GM19239 (cell line): ENCODE measurements at places on chromosomes 3 and 15.

DNA sequence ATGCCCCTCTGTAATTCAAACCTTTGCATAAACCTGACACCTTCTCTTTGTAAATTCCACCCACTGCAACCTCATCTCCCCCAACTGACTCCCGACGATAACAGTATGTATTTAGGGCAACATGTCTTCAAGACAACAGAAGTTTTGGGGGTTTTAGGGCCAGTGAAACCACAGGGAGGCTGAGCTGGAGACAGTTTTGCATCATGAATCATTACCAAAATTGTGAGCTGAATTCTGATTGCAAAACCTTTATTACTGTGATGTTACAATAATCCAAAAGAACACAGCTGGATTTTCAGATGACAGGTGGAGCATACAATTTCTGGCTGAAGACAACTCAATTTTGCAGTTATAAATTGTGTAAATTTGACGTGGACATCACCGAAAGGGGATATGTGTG lies 281.3 kb upstream of the TTC14 start:
- no peak for DNase-seq

GRCh38 chr3:194723846-194724618 lies 38.3 kb downstream of the FAM43A start:
- no peak for DNase-seq

DNA sequence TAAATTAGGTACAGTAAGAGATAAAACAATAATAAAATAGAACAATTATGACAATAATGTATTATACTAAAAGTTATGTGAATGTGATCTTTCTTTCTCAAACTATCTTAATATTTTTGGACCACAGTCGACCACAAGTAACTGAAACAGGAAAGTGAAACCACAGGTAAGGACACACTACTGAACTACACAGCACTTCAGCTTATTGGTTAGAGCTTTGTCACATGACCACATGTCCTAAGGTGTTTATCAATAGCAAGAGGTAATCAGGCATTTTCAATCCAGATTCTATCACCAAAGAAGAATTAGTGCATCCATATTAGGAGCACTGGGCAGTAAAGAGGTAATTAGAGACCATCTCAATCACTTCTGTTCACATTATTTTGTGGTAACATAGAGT lies 392.8 kb downstream of the RSL24D1 start:
- DNase-seq, result no peak

DNA sequence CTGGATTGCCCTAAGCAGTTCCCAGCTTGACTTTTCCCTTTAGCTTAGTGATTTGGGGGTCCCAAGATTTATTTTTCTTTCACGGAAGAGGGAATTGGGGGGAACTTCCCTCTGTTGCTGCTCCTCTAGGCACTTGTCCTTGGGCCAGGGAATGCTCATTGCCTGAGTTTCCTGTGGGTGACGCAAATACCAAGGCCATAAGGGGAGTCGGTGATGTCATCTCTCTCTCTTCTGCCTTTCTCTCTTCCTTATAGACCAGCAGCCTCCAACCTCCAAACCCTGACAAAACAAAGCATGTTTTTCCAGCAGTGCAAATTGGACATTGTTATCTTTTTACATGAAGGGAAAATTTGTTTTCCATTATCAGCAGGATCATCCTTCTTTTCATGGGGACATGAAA lies 120.2 kb downstream of the ITPR1 start:
- DNase-seq, result no peak

DNA sequence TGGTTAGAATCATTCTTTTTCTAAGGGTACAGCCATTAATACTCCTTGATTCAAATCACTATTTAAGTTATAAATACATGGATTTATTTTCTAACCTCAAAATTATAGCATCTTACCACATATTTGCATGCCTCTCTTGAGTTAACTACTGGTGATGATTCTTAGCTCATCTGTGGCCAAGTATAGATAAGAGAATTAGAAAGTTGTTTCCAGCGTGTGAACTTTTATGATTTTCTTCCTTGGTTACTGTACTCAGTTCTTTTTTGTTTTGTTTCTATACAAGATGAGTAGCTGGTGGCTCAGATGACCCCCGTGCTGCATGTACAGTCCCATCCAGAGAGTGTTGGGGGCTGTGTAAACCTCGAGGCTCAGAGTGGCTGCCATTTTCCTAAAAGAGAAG lies 124.6 kb downstream of the IGF1R start:
- DNase-seq, result no peak

DNA sequence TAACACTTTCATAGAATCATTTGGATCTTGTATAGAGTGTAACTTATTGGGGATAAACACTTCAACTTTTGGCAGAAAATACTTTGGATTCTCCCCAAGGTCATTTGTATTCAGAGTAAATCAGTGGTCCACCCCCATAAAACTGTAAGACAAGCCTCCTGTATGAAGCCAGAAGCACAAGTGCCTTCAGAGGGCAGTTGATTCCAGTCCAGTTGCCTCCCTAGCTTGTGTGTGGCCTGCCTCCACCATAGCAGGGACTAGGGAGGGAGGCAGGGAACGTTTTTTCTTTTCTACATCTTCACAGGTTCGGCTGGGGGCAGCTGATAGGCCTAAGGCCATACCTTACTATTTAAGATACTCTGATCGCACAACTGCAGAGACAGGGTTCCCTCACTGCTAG lies 11.6 kb downstream of the GORASP1 start:
- DNase-seq, result no peak

- DNase-seq, result no peak
Observed at GRCh38 chr3:172415323-172415722, 32.9 kb downstream of the GHSR start.

DNA sequence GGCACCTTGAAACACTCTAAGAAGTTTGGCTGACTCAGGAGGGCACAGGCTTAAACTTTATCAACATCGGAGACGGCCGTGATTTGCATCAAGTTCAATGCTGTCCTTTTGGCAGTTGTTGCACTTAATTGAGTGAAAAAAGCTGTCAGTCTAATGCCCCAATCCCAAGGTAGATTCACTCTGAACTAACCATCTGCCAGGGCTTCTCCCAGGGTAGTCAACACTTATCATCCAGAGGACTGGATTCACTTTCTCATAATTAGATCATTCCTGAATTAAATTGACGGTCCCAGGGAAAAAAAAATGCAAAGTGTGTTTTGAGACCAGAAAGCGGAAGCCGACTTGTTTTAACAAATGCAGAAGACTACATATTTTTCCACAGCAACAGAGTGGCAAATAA lies 28.5 kb downstream of the RORA start:
- DNase-seq, result no peak

DNA sequence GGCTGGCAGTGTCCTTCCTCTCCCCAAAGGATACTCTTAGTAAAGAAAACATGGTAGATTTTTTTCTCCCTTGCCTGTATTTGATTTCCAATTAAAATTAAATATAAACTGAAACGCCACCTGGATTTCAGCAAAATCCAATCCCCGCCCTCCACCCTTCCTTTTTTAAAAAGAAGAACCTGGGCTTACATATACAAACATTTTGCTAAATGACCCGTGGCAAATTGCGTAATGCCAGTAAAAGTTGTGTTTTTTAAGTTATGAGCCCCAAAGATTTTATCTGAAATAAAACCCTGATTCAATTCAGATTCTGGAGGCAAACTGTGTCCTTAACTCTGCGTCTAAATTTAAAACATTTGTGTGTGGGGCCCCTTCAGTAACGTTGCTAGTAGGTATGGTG lies 403.0 kb downstream of the FOXP1 start:
- no peak for DNase-seq

DNA sequence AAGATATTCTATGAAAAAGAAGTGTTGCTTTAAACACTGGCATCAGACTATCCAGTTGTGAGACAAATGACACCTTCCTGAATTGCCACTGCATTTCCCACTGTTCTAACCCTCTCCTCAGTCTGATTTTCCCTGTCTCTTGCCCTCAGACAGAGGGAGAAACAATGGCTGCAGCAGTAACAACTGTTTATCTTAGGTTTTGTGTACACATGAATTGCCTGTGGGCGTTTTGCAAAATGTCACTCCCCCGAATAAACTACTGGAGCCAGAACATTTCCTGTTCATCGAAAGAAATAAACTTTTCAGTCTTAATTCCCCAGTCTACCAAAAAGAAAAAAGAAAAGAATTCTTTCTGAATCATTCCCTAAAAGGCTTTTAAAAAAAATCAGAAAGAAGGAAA lies 155.1 kb downstream of the MAGI1 start:
- no peak for DNase-seq

- DNase-seq, result no peak
Observed at GRCh38 chr3:105885256-105885655, 16.4 kb upstream of the CBLB start.

GRCh38 chr3:52090131-52090932 lies 34.0 kb upstream of the DUSP7 start:
- no peak for DNase-seq

GRCh38 chr3:133503409-133503808 lies 70.1 kb upstream of the CDV3 start:
- no peak for DNase-seq

DNA sequence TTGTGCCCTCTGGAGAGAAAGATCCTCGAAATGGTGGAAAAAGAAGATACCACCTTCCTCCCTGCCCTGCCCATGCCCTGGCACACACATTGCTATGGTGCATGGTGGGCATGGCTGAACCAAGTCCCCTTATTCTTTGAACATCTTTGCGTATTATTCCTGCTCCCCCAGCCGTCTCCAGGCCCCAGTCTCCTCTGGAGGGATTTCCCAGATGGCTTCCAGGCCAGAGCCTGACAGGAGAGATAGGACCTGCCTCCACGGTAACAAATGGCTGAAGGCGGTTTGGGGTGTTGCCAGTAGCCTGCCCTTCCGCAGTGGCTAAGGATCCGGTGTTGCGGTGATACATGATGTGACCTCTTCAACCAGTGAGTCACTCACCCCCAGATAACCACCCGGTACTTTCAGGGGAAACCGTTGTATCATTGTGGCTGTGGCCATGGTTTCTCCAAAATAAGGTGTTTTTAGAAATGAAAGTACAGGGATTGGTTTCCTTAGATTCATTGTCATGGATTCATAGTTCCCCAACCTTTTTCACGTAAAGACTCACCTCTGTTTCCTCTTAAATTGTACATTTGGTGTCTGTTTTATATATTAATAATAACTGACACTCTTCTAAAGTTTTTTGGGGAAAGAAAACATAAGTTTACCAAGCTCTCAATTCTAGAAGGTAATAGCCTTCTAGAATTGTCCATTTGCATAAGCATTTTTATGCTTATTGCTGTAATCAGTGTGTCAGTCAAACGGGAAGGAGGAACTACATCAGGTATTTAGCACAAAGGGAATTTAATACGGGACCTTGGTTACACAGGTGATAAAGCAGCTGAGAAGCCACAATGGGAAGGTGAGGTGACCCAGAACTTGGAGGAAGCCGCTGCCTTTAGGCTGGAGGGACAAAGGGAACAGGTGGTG lies 25.9 kb downstream of the SMAD3 start:
- no peak for DNase-seq

- no peak for DNase-seq
Observed at GRCh38 chr3:14397940-14398796, 4.2 kb upstream of the SLC6A6 start.

DNA sequence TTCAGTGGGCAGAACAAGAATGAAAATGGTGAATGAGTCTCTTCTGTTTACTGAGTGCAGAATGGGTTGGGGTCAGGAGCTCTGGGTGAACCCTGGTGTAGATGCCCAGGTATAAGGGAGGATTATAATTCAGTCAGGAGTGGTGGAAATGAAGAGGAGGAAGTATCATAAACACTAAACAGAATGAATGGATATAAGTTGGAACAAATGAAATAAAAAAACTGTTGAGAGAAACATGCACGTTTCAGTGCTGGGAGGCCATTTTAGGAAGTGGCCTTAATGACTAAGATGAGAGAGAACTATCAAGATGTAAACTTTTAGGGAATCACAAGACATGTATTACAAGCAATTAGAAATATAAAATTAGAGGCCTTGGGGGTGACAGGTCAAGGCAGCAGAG lies 32.8 kb upstream of the LEKR1 start:
- DNase-seq, result no peak

- DNase-seq, result no peak
Observed at GRCh38 chr3:111603679-111604078, 8.5 kb upstream of the ZBED2 start.

GRCh38 chr15:26200427-26200826 lies 337.3 kb upstream of the ATP10A start:
- no peak for DNase-seq

DNA sequence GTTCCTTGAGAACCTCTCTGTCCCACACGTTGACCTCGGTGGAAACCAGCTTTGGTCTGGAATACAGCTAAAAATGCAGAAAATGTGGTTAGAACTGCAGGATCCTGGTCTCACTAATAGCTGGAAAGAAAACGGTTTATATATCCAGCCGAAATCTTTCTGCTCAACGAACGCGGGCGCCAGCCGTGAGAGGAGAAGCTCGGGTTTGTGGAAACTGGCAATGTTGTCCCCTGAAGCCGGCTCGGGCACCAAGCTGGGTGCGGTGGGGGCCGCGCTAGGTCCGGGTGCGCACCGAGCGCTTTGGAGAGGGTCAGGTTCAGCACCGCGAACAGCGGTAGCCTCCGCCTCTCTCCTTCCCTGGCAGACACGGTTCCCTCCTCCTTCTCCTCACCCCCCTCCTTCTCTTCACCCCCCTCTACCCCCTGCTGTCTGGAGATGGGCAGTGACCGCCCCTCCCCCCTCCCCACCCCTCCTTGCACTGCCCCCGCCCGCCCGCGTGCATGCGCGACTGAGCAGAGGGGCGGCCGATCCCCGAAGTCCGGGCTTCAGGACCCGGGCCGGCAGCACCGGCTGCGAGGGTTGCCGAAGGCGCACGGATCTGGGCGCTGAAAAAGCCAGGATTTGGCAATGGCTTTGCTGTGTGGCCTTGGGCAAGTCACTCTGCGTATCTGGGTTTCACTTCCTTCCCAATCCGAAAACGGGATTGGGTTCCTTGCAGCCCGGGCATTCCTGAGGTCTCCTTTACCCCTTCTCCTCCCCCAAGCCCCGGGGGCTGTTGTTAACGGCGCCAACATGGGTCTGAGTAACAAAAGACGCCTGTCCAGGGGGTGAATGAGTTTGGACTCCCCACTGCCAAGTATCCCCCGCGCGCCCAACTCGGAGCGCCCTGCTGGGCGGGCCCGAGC lies at the start of gene SKOR1:
Gene SKOR1 (plus strand): TSS at position 534 of the 905 bp plus-strand sequence. CDS start 94 bp downstream, at position 628.
- no peak for DNase-seq

DNA sequence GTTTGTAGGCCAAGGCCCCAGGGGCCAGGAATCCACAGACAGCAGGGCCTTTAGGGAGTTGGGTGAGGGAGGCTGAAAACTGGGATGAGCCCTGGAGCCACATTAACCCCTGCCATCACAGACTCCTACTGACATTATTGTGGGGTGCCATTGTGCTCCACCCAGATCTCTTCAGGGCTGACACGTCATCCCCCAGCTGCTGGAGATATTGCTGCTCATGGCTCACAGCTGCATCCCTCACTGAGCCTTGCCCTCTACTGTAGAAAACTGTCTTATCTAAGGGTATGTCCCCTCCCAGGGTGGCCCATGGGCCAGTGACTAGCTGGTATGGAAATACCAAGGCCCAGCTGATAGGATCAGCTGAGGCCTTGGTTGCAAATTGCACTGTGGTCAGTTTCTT lies 87.3 kb upstream of the PRR23C start:
- DNase-seq, result no peak
